HFFc6 (cell line): ENCODE measurements at places on chromosomes 2 and 18. TPM values are rescaled to one million over a fixed set of nuclear protein-coding genes. Genes with fewer than 3 reads are reported as not detected.
A peak's percentile ranks its signal among the peaks of the same experiment; 100 is the strongest.

GRCh38 chr18:21163647-21164547 lies 52.3 kb upstream of the ROCK1 start:
- peak; percentile 94 for DNase-seq

DNA sequence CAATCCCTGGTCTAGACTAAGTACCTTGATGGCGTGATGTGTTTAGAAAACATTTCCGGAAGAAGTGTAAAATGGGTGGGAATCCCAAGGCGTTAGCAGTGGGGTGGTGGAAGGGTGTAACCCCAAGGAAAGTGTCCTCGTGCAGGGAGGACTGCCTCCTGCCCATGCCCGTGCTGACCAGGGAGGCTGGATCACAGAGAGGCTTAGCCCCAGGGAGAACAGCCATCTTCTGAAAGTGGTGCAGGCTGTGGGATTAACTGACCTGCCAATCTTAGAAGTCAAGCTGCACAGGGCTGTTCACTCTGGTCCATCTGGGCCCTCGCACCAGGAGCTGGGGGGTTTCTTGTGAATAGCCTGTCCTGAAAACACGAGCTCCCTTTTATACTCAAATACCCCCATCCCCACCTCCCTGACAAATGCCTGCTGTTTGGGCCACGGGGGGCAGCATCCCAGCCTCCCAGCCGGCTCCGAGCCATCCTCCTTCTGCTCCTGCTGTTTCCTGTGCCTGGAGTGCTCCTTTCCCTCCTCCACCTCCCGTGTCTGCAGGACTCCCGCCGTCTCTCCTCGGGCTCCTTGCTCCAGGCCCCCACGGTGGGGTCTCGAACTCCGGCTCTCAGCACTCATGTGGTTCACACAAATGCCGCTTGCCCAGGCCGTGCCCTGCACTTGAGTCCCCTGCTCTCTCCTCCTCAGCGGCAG lies 52.1 kb upstream of the PXDN start:
- DNase-seq: no peak

GRCh38 chr2:46748121-46748520 lies 167.5 kb downstream of the MCFD2 start:
- DNase-seq: no peak

The IL1RL1 gene
- total RNA-seq: not detected in 3 replicates

The STRADB gene
- total RNA-seq: 40.3 to 42.7 TPM (median 40.8 TPM) in 3 replicates

DNA sequence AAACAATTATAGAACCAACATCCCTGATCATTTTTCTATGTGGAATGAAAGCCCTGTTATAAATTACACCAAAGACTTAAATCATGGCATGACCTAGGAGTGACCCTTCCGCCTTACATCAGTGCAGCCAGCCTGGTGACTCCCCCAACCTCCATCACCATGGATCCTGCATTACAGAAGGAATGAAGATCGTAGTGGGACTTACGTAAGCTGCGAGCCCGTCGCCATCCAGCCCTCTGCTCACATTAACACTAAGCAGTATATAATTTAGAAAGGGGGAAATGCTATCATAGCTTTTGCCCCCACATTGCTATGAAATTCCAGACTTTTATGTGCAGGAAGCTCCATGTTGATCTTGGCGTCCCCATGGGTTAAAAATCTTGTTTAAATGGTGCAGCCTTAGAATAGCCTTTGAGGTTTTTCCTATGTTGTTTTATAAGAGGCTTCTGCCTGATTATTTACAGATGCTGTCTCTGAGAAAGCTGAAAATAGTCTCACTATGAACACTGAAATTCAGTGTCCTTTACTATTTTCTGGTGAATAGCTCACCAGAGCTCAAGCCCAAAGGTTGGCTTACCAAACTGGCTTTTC lies 76.3 kb downstream of the COLEC12 start:
- no peak for DNase-seq

The IL37 gene
- not detected in 3 replicates for total RNA-seq

The FAM110C gene
- total RNA-seq: not detected in 3 replicates

- DNase-seq: no peak
Observed at GRCh38 chr18:48000701-48001100, 70.2 kb upstream of the SMAD2 start.

DNA sequence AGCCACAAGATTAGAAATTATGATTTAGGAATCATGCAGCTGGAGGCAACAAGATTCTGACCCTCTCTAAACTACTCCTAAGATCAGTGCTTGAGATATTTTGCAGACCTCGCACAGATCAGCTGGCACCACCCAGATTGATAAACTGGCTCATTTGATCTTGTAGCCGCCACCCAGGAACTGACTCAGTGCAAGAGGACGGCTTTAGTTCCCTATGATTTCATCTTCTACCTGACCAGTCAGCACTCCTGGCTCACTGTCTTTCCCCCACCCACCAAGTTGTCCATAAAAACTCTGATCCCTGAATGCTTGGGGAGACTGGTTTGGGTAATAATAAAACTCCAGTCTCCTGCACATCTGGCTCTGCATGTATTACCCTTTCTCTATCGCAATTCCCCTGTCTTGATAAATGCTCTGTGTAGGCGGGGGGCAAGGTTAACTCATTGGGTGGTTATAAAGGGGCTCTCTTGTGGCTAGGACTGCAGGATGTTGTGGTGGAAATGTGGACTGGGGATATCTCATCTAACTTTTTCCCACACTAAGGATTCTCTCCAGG lies 96.1 kb downstream of the ARL6IP6 start:
- DNase-seq: no peak

- DNase-seq: no peak
Observed at GRCh38 chr18:45482286-45482685, 133.0 kb upstream of the SLC14A2 start.
